ENCODE measurements at places on chromosomes 6 and 20.
A peak's percentile ranks its signal among the peaks of the same experiment; 100 is the strongest.

- DNase-seq, result peak; percentile 56
These were observed 669 bp upstream of the PEX6 start for GRCh38 chr6:42979523-42980177.

DNA sequence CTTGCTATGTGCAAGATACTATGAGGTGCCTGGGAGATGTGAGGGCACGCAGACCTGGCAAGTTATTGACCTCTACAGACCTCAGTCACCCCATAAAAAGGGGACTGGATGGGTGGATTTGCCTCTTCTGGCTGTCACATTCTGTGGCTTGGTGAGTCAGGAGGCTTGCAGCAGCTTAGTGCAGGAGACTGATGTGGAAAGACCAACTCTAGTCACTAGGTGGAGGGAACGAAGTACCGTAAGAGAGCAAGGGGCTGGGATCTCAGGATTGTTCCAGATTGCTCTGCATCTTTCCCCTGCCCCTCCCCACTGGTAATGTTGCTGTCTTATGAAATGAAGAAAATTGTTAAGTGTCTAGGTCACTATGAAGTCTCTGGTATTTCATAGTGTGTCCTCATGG is 3.3 kb downstream of the MAPRE1 start:
- no peak for DNase-seq

- peak; percentile 5 for DNase-seq
These were observed 106.3 kb downstream of the PRKN start for GRCh38 chr6:162621246-162621645.

DNA sequence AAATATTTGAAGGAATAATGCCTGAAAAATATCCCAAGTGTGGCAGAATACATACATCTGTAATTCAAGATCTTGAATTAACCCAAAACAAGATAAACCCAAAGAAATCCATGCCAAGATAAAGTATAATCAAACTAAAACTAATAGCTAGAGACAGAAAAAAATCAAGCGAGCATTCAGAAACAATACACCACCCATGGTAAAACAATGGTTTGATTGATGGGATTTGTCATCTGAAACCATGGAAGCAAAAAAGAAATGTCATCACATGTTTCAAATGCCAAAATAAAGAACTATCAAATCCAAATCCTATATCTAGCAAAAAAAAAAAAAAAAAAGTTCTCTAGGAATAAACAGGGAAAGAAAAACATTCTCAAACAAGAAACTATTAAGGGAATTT is 5.1 kb upstream of the DEFB127 start:
- peak; percentile 32 for DNase-seq

DNA sequence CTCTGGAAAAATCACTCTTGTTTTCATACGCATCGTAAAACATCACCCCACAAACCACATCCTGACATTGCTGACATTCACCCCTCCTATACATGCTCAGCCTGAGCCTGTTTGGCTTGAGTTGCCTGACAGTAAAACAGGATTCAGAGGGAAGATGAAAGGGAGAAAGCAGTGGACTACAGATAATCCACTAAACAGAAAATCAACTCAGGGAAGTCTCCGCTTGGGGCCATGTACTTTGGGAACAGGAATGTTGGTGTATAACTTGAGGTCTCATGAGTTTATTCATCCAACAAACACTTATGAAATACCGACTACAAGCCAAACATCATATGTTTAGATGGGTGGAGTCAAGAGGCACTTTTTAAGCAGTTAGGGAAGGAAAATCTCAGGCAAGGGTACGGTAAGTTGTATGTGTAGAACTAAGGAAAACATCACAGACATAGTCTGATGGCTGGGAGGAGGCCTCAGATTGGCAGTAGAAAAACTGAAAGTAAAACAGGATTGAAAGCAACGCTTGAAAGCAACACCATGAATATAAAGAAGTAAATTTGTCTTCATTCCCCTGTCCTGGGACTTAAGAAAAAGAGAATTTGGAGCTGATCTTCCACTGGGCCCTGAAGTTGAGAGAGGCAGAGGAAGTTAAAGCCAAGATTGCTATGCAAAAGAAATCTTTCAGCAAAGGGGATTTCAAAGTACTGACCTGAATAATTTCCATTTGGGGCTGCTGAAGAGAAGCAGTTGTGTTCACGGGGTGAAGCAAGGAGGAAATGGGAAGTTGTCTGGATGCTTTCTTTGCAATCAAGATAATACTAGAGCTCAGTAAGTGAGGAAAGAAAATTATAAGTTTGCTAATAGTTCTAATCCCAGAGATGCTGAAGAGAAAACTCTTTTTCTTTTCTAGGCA is 28.8 kb downstream of the PDE7B start:
- no peak for DNase-seq

DNA sequence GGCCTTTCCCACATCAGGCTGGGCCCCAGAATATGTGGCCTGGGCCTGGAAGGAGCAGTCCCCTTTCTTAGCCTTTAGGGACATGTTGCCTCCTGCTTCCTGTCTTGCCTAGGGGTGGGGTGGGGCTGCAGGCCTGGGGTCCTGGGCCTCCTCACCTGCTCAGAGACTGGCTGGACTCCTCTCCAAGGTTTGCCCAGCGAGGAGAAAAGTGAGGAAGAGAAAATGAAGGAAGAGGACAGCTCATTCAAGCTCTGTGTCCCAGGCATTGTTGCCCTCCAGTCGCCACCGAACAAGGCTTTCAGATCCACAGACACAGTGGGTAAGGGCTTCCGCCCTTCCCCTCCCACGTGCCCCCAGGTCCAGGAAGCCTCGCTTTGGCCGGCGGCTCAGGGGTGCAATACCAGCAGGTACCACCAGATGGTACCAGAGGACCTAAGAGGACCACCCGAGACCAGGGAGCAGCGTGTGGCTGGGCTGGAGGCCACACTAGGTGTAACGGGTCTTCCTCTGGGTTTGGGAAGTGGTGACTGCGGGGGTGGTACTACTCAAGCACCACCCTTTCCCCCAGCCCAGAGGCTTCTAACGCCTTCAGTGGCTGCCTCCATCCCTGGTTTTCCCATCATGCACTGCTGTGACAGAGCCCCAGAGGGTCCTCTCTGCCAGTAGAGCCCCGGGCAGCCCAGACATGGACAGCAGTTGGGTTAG is 5.5 kb upstream of the BAK1 start:
- DNase-seq, result peak; percentile 69

GRCh38 chr6:121482751-121483150 is 47.3 kb downstream of the GJA1 start:
- DNase-seq, result peak; percentile 37

- DNase-seq, result no peak
These were observed 4.7 kb downstream of the GTSF1L start for GRCh38 chr20:43722153-43722505.

GRCh38 chr6:134446218-134446848 is 128.4 kb upstream of the SGK1 start:
- DNase-seq, result peak; percentile 30

DNA sequence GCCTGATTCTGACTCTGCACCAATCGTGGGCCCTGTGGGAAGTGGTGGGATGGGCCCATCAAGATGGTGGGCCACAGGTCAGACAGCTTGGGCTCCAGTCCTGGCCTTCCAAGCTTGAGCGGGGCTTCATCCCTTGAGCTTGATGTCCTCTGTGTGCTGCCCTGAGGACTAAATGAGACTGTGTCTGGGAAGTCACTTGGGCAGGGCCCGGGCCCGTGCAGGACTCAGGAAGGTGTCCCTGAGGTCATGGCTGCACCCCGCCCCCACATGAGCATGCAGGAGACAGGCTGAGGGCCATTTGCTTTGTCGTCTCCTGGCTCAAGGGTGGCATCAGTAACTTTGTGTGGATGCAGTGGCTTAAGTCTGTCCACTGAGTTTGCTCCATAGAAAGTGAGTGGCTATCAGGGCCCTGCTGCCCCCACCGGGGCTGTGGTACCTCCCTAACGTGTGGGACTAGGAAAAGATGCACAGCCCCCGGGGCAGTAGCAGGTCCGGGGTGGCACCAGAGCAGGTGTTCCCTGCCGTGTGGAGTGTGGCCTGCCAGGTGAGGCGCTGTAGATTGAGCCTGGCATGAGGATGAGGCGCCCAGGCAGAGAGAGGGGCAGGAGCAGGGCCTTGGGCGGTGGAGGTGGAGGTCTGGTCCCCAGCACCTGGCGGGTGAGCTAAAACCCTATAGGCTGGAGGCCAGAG is 298.6 kb downstream of the TAF4 start:
- no peak for DNase-seq

DNA sequence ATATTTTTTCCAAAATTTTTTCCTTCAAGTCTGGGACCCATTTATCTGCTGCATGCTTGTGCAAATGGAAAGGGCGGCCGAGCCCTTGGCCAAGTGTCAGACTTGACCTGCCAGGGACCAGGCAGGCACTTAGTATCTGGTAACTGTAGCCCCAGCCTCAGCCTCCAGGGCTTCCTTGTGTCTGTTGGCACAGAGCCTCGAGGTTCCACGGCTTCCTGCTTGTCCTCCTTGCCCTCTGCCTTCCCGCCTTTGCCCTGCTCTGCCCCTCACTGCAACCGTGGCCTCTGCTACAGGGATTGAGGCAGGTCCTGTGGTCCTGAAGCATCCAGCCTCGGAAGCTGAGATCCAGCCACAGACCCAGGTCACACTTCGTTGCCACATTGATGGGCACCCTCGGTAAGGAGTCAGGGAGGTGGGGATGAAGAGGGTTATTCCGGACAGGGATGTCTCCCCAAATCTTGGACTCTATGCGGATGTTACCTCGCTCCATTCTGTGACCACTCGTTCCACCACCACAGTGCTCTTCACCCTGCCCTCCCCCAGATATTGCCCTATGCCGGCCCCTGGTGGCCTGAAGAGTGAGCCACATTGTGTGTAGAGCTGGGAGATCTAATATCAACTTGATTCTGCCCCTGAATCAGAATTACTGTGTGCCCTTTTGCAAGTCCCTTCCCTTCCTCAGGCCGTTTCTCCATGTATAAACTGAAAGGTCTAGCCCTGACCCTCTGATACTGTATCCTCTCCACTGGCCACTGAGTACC is 41.5 kb upstream of the SRF start:
- peak; percentile 53 for DNase-seq

DNA sequence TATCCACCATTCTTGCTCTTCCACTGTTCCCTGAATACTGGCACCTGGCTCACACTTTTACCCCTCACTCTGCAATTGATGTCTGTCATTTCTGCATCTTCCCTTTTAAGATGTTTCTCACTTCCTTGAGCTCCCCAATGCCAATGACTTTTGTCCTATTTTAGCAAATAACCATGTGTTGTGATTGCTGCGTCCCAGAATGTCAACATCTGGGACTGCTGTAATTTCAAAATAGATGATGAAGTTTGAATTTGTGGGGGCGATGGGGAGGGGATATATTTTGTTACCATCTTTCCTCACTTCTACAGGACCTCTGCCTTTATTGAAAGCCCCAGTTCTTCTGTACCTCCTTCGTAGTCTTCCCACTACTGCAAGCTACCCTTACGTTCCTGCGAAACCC is 40.0 kb upstream of the ADGRF5 start:
- DNase-seq, result no peak

- no peak for DNase-seq
These were observed 224.4 kb downstream of the UST start for GRCh38 chr6:148971031-148971927.

GRCh38 chr6:169099411-169100202 is 154.0 kb downstream of the THBS2 start:
- no peak for DNase-seq

- DNase-seq, result no peak
These were observed 244.4 kb upstream of the TCF21 start for GRCh38 chr6:133644548-133644891.

GRCh38 chr6:16406966-16407365 is 168.6 kb downstream of the GMPR start:
- no peak for DNase-seq

Measured in COLO829 (cell line).